GM23248 (cell line): ENCODE measurements at places on chromosomes 1 and 21. TPM values are rescaled to one million over a fixed set of nuclear protein-coding genes. Genes with fewer than 3 reads are reported as not detected.

GRCh38 chr1:69110851-69111250 is 456.9 kb upstream of the LRRC7 start:
- no peak overlapping the region for H3K4me3 ChIP-seq
- no peaks in the 10 kb centered on the region for H3K4me1 ChIP-seq
- H3K27me3 ChIP-seq = no peaks in the 10 kb centered on the region
- no peak for DNase-seq
- no peak overlapping the region for H3K27ac ChIP-seq
- no peaks in the 10 kb centered on the region for H3K36me3 ChIP-seq

DNA sequence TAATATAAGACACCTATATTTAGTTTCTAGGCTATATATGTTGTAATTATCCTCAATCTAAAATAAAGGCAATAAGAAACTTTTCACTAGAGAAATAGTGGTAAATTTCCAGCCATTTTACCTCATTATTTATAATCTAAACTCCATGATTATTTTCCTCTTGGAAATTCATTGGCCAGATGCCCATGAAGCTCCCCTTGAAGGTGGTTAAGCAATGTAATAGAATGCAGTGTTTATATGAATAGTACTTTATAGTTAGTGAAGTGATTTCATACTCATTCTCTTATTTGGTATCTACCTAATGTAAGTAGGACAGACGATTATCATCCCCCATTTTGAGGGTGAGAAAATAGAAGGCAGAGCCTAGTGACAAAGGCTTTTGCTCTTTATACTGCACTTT is 26.5 kb downstream of the NFYC start:
- no peak for DNase-seq
- no peak overlapping the region for H3K4me3 ChIP-seq
- peaks cover 5% of the 10 kb centered on the region for H3K4me1 ChIP-seq
- H3K27me3 ChIP-seq = no peaks in the 10 kb centered on the region

DNA sequence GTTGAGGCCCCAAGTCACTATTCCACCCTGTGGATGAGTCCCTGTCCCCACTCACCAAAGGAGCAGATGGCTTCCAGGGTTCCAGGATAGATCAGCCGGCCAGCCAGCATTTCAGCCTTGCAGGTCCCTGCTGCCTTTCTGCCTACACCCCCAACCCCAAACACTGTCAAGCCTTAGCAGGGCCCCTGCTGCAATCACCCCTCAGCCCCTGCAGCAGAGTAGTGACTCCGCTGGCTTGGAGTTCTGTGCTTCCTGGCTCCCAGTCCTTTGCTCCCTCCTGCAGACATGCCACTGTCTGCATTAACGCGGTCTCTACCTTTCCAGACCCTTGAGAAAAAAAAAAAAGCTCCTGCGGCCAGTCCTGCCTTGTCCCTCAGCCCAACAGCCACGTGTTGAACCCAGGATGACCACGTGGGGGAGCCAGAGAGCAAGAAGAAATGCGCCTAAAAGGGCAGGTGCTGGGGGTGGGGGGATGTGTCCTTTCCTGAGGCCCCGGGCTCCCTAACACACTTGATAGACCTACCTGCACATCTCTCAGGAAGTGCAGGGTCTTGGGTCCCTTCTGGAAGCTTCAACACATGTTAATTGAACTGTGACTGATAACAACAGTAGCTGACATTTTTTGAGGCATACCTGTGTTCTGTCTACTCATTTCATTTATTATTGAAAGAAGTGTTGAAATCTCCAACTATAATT is 37.4 kb downstream of the RASSF5 start:
- H3K27ac ChIP-seq = no peak overlapping the region
- no peaks in the 10 kb centered on the region for H3K36me3 ChIP-seq
- H3K4me3 ChIP-seq = no peak overlapping the region
- H3K27me3 ChIP-seq = no peaks in the 10 kb centered on the region
- peaks cover 5% of the 10 kb centered on the region; the same call in 1 of the 2 replicates for H3K4me1 ChIP-seq

GRCh38 chr1:17338706-17339493 is 30.9 kb downstream of the PADI4 start:
- no peak overlapping the region for H3K4me3 ChIP-seq
- no peaks in the 10 kb centered on the region for H3K36me3 ChIP-seq
- no peak for DNase-seq
- H3K27me3 ChIP-seq = 0 out of 2 replicates have a peak, but pooled peaks cover 5% of the 10 kb centered on the region

DNA sequence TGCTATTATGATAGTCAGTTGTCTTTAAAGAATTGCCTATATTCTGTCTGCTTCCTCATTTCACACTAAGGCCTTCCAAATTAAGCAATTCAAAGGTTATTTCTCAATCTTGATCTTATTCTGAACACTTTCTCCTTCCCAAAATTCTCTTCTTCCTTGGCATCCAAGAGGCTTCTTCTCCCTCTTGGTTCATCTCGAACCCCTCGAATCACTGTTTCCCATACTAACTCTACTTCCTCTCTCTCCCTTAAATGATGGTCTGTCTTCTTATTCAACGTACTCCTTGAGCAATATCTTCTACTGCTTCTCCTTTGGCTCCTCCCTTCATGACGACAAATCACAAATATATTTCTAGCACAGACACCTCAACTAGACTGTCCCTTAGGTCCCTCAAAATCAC is 4.5 kb downstream of the COPA start:
- peaks cover 29% of the 10 kb centered on the region for H3K4me1 ChIP-seq
- H3K4me3 ChIP-seq = no peak overlapping the region
- no peak overlapping the region for H3K27ac ChIP-seq
- no peaks in the 10 kb centered on the region for H3K27me3 ChIP-seq
- H3K36me3 ChIP-seq = peaks cover 43% of the 10 kb centered on the region
- DNase-seq = no peak

GRCh38 chr1:27000817-27001460 is 7.4 kb downstream of the TRNP1 start:
- no peak overlapping the region for H3K4me3 ChIP-seq
- peaks cover 9% of the 10 kb centered on the region for H3K36me3 ChIP-seq

GRCh38 chr1:85815906-85816305 is 107.7 kb upstream of the ZNHIT6 start:
- no peaks in the 10 kb centered on the region for H3K27me3 ChIP-seq
- no peak for DNase-seq
- H3K27ac ChIP-seq = no peak overlapping the region
- peaks cover 16% of the 10 kb centered on the region for H3K4me1 ChIP-seq

DNA sequence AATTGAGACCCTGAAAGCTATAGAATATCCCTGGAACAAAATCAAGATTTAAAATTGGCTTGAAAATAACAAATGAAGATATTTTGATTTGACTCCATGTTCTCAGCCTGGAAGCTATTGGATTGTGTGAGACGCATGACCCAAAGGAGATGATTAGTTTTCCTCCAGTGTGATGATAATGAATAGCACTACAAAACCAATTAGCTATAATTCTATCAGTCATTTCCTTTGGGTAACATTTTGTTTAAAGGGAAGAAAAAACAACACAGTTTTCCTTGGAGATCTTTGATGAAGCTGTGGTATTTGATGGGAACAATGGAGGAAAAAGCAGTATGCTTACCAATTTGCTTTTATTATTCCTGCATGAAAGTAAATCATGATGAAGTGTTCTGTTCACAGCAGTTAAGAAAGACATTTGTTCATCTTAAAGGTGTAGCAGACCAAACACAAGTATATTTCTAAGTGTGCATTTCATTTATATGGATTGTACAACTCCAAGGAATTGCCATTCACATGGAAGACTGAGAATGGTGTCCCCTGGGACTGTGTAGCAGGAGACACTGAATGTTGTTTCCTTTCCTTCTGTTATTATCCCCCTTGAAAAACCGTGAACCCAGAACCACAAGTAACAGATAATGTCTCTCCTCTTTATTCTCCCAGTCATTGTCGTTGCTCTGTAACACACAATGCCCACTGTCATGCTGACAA is 111.4 kb downstream of the CACHD1 start:
- no peaks in the 10 kb centered on the region for H3K4me1 ChIP-seq
- DNase-seq = no peak
- H3K36me3 ChIP-seq = no peaks in the 10 kb centered on the region
- H3K4me3 ChIP-seq = no peak overlapping the region
- no peak overlapping the region for H3K27ac ChIP-seq

DNA sequence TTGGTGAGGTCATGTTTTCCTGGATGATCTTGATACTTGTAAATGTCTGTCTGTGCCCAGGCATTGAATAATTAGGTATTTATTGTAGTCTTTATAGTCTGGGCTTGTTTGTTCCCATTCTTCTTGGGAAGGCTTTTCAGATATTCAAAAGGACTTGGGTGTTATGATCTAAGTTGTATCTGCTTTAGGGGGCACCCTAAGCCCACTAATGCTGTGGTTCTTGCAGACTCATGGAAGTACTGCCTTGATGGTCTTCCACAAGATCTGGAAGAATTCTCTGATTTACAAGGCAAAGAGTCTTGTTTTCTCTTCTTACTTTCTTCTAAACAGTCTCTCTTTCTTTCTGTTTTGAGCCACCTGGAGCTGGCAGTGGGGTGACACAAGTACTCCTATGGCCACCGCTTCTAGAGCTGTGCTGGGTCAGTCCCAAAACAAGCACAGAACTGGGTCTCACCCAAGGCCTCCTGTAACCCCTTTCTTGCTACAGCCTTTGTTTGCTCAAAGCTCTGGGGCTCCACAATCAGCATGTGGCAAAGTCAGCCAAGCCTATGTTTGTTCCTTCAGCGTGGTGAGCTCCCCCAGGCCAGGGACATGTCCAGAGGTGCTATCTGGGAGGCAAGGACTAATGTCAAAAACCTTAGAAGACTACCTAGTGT is 12.6 kb downstream of the VN1R5 start:
- H3K4me3 ChIP-seq = no peak overlapping the region
- H3K4me1 ChIP-seq = no peaks in the 10 kb centered on the region
- no peaks in the 10 kb centered on the region for H3K27me3 ChIP-seq
- no peaks in the 10 kb centered on the region for H3K36me3 ChIP-seq

DNA sequence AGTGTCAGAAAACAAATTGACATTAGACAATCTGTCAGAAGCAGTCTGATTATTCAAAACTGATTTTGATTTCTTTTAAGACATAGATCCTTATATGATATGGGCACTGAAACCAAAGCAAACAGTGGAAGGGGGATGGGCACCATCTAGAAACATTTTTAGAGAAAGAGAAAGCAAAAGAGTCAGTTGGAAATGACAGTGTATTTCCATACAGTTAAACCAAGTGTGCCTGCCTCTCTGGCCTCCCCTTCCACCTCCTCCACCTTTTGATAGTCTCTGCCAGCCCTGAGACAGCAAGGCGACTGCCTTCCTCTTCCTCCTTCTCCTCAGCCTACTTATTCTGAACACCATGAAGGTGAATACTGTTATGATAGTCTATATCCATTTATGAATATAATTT is 949.7 kb downstream of the AMY1C start:
- H3K27ac ChIP-seq = no peak overlapping the region
- H3K36me3 ChIP-seq = no peaks in the 10 kb centered on the region
- H3K4me3 ChIP-seq = no peak overlapping the region
- H3K4me1 ChIP-seq = no peaks in the 10 kb centered on the region

DNA sequence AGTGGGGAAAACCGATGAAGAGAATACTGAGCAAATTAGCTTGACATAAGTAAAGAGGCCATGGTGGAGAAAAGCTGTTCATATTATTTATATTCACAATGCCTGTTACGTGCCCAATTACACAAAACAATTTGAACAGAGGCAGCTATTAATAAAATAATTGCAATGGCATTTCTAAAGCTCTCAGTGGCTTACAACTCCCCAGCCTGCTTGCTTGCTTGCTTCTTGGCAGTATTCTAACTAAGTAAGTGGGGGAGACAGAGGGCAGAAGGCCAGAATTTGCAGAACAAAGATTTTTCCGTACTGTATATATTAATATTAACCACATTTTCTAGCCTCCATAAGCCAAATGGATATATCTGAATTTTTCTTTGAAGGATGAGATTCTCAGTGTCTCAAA is 12.9 kb downstream of the PTPN14 start:
- no peak overlapping the region for H3K27ac ChIP-seq
- no peak for DNase-seq
- peaks cover 23% of the 10 kb centered on the region for H3K4me1 ChIP-seq
- H3K36me3 ChIP-seq = no peaks in the 10 kb centered on the region; the same call in 1 of the 2 replicates
- no peak overlapping the region for H3K4me3 ChIP-seq

DNA sequence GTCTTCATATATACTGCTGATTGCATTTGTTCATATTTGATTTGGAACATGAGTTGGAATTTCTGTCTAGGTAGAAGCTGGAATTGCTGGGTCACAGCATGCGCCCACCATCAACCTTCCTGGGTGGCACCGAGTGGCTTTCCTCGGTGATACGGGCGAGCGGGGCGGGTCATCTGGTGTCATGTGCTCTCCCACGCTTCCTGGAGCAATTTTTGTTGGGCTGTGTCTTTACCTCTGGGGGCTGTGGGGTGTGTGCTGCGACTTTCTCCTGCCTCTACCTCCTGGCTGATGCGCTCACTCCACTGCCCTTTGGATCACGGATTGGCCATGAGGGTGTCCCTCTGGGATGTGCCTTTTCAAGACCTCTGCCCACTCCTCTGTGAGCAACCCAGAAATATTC is 108.7 kb upstream of the COL6A1 start:
- no peak overlapping the region for H3K4me3 ChIP-seq
- H3K27me3 ChIP-seq = no peaks in the 10 kb centered on the region
- H3K27ac ChIP-seq = no peak overlapping the region
- DNase-seq = no peak
- no peaks in the 10 kb centered on the region for H3K36me3 ChIP-seq

GRCh38 chr1:157007306-157007705 is 38.2 kb downstream of the ARHGEF11 start:
- no peak overlapping the region for H3K27ac ChIP-seq
- H3K4me1 ChIP-seq = peaks cover 11% of the 10 kb centered on the region
- H3K27me3 ChIP-seq = no peaks in the 10 kb centered on the region
- no peak for DNase-seq
- no peaks in the 10 kb centered on the region for H3K36me3 ChIP-seq

The TTC34 gene
- 0.22 TPM in 1 of 2 replicates, not detected in the other for total RNA-seq

The RIIAD1 gene
- total RNA-seq = not detected in 2 replicates

The ATP1A1 gene
- 50.2 and 66.4 TPM in 2 replicates for total RNA-seq

The GABRD gene
- not detected in 2 replicates for total RNA-seq

The CYP4A22 gene
- not detected in 2 replicates for total RNA-seq

The PTAFR gene
- total RNA-seq = not detected in 2 replicates

The SAMSN1 gene
- not detected in 2 replicates for total RNA-seq

The HTR1D gene
- total RNA-seq = not detected in 2 replicates

The IVNS1ABP gene
- 52.0 and 63.5 TPM in 2 replicates for total RNA-seq
